ENCODE measurements at places on chromosomes 4 and X.

GRCh38 chr4:154660052-154660451, 47.6 kb upstream of the FGG start:
- no peak for DNase-seq

- peak; percentile 57 for DNase-seq
Measured at GRCh38 chr4:184648313-184649025, 778 bp downstream of the CASP3 start.

DNA sequence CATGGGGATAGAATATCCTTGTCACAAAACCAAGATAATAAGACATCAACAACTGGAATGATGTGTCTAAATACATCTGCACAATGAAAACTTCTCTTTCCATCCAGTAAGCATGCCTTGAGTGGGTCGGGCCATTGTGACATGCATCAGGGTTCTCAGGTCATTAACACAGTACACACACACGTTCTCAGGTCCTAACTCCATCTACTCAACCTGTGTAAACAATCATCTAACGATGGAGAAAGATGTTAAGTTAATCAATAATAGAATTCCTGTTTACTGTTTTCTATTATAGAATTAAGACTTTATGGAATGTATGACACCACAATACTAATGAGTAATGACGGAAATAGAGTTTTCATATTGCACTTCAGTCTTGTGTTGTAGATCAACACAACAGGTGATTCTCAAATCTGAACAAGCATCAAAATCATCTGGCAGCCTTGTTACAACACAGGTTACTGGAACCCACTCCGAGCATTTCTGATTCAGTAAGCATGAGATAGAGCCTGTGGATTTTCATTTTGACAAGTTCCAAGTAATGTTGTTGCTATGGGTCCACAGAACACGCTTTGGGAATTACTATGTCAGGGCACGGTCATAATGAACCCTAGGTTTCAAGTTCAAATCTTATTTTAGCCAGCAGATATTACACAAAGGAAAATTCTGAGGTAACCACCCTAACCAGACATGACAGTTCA, 315.8 kb upstream of the TEX13C start:
- DNase-seq = no peak

- DNase-seq = no peak
Measured at GRCh38 chr4:25457053-25457715, 80.1 kb downstream of the ANAPC4 start.

GRCh38 chr4:38611676-38612075, 52.3 kb upstream of the KLF3 start:
- no peak for DNase-seq

GRCh38 chr4:133129237-133129636, 19.9 kb upstream of the PCDH10 start:
- DNase-seq = no peak

- no peak for DNase-seq
Measured at GRCh38 chr4:73211968-73212367, 46.6 kb downstream of the ANKRD17 start.

GRCh38 chrX:22365460-22365859, 92.7 kb downstream of the CBLL2 start:
- DNase-seq = no peak

DNA sequence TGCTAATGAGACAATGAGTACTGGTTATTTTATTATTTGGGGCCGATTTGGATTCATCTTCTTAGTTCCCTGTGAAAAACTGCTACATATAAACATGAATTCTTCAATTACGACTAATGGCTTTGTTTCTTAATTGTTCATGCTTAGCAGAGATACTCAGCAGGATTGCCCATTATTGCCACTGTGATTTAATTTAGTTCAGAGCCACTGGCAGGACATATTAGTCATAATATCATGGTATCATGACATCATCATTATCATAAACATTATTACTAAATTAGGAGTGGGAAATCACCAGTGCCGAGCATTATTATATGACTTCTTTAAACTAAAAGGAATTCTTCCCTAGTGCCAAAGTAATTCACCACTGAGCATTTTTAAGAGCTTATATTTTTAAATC, 201.4 kb downstream of the SPOCK3 start:
- DNase-seq = no peak

DNA sequence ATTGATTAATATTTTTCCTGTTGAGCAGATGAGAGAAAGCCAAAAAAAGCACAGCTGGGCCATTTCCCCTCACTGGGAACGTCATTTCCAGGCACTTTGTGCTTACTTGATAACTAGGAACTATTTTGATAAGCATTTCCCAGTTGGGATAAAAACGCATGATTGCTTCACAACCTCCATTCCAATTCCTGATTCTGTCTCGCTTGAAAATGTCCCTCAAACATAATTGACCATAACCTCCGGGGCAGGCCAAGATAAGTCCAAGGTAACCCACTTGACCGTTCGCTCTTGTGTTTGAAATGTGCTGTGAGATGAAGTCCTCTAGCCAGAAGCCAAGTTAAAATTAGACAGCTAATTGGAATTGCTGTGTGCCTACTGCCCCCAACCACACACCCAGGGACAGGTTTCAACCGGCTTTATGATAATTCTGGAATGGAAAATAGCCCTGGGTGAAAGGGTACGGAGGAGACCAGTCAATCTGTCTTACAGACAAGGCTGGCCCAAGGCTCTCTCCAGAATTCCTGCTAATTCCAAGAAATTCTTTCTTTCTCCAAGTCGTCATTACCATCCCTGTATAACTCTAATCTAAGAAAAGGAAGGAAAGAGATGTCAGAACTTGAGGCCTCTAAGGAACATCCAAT, 137.1 kb downstream of the MID1 start:
- no peak for DNase-seq

All from T47D (cell line).